ENCODE measurements at places on chromosomes 4 and X.

DNA sequence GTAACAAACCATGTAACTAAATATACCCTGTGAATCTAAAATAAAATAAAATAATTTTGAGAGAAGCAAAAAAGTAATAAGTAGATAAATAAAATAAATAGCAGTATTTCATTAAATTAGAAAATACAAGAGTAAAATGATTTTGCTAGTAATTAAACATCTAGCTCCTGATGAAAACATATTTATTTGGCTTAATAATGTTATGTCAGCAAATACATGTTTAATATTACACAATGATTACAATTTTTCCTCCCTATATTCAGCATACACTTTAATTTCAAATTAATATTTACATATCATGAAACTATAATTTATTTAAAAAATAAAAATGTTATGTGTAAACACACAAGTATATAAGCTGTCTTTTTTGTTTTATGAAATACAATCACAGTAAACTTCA lies 697.1 kb downstream of the GRID2 start:
- no peak for DNase-seq

DNA sequence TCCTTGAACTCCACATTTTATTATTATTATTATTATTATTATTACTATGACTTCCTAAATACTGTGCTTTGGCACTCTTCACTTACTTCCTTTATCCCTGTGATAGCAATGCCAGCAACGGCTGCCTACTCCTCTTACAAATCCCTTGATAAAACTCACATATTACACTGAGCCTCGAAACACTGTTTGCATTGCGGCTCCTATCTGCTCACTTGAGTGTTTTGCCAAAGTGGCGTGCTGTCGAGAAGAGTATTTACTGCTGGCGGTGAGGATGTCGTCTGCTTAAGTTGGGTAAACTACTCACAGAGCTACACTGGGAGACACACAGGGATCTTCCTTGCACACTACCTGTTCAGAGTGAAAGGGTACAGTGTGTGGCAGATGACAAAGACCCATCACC lies 143.4 kb upstream of the VCX3A start:
- DNase-seq, result no peak

- DNase-seq, result no peak
Observed at GRCh38 chr4:22688236-22688635, 4.5 kb upstream of the GBA3 start.

DNA sequence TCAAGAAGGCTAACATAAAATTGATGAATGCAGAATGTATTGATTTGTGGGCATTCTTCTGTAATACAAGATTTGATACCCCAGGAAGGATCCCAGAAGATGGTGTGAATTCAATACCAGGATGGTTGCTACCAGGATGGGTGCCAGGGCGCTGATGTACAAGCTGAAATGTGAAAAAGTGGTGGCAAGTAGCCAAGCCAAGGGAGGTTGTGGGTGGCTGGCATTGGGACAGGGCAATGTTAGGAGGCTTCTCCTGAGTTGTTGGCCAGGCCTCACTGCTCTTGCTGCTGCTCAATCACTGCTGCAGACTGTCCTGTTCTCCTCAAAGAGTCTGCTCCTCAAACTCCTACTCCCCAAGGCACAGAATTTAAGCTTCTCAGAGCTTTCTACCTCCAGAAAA lies 77.1 kb downstream of the RBM46 start:
- no peak for DNase-seq

GRCh38 chrX:47723689-47724088 lies 64.7 kb upstream of the UXT start:
- no peak for DNase-seq

GRCh38 chrX:129959493-129959832 lies 23.0 kb upstream of the BCORL1 start:
- no peak for DNase-seq

GRCh38 chrX:112081781-112082652 lies 559 bp downstream of the TRPC5 start:
- no peak for DNase-seq

GRCh38 chr4:77601614-77602187 lies 3.9 kb upstream of the CXCL13 start:
- DNase-seq, result no peak

DNA sequence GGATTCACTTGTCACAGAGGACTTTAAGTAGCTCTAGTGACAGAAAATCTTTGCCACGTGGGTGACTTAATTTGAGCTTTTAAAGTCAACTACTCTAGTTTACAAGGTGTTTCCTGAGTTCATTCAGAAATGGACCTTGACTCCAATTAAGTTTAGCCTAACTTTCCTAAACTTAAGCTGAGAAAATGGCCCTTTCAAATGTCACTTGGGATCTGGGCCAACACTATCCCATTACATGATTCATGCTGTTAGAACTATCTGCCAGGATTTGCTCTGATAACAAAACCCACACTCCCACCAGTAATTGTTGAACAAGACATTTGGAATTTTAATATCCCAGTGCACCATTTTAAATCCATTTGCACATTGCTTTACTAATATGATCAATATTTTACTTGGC lies 40.8 kb downstream of the C4orf46 start:
- no peak for DNase-seq

GRCh38 chr4:139736661-139737060 lies 71.0 kb downstream of the MGST2 start:
- no peak for DNase-seq

DNA sequence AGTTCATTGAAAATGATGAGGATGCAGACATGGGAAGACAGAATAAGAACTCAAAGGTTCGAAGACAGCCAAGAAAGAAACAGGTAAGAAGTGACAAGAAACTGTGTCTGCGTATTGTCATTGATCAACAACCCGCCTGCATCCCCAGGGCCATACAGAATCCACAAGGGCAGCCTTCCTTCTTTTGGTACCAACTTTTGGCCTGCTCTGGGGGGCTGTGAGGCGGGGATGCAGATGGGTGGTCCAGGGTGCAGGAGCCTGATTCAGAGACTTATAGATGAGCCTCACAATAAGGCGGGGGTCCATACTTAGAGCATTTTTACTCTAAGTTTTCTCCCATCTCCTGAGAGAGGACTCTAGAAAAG lies 9.0 kb downstream of the CC2D2A start:
- DNase-seq, result no peak

DNA sequence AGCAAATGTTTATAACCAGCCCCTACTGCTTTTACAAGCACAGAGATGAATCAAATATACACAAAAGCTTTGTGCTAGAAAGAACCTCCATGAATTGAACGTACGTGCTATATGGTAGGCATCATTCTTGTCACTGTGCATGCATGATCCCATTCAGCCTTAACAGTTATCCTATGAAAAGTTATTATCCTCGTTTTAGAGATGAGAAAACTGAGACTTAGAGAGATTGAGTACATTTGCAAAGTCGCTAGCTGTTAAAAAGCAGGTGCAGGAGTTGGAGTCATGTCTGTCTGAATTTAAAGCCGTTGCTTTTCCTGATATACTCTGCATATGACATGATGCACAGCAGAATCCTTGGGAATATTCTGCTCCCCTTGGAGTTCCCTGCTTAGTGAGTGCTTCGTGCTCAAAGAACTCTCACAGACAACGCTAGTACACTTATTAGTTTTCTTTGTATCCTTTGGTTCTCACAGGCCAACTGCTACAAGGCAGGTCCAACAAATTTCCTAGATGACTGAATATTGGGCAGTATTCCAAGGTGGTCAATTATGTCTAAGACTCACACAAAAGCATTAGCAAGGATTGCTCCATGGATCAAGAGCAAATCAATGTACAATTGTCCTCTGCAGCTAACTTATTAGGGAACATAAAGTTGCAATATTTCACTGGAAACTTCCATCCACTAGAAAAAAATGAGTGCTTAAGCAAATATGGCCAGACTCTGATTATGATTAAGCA lies 42.8 kb upstream of the TRIM2 start:
- no peak for DNase-seq

GRCh38 chr4:92231511-92231910 lies 72.3 kb upstream of the GRID2 start:
- no peak for DNase-seq

GRCh38 chr4:68180849-68181526 lies 51.3 kb upstream of the TMPRSS11F start:
- no peak for DNase-seq

- no peak for DNase-seq
Observed at GRCh38 chr4:105282489-105282888, 135.8 kb downstream of the TET2 start.

DNA sequence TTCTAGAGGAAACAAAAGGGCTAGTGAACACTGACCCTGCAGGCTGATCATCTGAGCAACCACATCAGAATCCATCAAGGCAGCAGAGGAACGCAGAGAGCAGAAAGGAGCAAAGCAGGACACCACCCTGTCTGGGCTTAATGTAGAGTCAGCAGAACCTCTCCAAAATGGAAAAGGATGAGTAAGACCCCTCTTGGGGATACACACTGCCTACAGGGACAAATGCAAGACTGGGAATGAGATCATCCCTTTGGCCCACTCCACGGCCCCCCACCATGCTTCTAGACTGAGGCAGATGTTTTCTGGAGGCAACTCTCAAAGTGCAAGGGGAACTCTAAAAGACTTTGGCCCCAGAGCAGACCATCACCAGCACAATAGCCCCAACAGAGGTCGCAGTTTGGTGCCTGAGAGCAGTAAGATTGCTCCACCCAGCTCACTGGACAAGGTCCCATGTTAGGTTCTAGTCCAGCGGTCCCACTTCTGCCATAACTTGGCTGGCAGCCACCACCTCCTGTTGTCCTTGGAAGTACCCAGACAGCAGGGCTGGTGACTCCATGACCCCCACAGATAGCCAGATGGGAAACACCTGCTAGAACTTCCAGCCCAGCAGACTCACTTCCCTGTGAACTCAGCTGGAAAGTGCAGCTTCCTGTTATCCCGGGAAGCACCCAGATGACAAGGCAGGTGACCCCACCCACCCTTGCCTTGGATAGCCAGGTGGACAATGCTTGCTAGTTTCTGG lies 372.7 kb downstream of the INPP4B start:
- no peak for DNase-seq

- no peak for DNase-seq
Observed at GRCh38 chrX:57134702-57135101, 2.5 kb downstream of the SPIN2A start.

GRCh38 chrX:110407910-110408545 lies 49.4 kb downstream of the RTL9 start:
- no peak for DNase-seq

DNA sequence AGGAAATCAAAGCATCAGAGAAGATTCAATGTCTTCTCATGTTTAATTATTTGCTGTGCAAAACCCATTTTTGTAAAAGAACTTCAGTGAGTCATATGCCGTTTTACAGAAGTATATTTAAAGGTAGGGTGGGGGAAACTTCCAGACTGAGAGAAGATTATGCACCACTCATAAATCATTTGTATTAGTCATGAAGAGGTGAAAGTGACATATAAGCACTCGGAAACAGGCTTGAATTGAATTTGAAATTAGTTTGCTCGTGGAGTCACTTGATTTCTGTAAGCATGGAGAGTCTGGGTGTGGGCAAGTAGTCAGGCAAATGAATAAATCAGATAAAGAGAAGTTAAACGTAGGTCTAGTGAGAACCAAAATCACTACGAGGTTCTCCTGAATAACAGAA lies 335.1 kb downstream of the ANK2 start:
- DNase-seq, result no peak

DNA sequence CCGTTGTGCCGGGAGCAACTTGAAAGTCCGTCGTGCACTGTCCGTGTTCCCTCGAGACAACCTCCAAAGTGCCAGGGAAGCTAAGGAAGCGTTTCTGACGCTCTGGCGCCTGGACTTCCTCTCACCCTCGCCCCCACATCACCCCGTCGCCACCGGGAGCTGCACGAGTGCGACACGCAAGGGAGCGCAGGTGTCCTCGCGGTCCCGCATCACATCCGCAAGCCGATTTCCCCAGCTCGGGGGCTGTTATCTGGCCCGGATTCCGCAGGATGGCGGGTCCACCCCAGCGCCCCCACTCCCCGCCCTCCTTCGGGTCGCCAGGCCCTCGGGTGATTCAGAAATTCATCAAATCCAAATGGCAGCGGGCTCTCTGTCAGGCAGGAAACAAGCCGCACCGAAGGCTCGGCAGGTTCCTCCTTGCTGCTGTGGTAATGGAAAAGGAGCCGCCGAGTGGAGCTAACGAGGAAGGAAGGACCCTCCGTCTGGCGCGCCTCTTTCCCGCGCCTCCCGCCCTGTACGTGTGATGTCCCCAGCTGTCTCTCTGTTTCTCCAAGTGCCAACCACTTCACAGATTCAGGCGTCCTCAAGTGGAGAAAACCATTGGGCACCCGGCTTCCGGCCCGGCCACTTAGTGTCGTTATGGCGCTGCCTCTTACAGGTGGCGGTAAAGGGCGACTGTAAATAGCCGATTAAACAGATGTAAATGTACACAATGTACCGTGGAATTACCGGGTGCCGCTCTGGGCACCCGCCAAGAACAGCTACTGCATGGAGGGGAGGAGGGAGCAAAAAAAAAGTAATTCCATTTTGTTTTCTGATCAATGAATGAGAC lies 921 bp upstream of the SETD7 start:
- DNase-seq, result peak; percentile 16

GRCh38 chr4:79743014-79743413 lies 330.0 kb downstream of the ANTXR2 start:
- DNase-seq, result no peak

GRCh38 chr4:172652369-172652768 lies 516.2 kb upstream of the GALNT7 start:
- DNase-seq, result no peak

- DNase-seq, result no peak
Observed at GRCh38 chrX:9349572-9350494, 115.0 kb upstream of the TBL1X start.

DNA sequence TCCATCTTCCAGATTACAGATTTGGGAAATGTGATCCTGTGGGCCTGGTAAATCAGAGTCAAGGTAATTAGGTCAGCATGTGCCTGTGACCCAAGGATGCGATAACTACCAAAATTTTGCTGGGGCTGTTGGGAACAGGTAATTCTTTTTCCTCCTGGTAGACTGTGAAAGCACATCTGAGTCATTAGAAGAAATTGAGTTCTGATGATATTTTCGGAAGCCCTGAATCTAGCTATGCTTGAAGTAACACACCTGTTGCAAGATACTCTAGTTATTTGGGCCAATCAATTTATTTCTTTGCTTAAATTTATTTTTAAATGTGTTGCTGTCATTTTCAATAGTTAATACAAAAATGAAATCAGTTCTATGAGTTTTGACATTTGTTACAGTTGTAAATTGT lies 903.6 kb downstream of the RPA4 start:
- DNase-seq, result no peak

- DNase-seq, result no peak
Observed at GRCh38 chr4:108359986-108360681, 191.4 kb upstream of the LEF1 start.

DNA sequence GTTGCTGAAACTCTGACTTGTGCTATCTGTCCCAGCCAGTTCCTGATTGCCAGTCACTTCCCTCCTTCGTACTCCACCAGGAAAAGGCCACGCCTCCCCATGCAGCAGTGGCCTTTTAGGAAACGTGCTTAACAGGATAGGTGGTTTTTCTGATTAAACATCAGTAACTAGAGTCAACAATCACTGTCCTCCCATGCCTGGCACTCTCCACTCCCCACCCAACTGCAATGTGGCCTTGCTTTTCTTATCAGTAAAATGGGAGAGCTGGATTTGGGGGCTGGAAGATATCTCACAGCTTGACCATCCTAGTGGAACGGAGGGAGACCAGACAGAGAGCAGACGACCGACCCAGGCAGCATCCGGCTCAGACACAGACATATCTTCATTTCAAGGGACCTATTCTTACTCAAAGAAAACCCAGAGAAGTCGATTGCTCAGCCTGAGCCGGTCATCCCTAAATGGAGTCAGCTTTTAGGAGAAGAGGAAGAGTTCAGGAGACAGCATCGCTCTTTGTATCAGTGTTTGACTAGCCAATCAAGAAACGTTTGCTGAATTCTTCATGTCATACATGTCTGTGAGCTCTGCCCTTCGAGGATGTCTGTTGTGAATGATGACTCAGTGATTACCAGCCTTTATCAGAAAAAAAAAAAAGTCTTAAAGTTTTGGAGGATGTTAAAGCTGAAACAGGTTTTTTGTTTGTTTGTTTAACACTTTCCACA lies 12.7 kb upstream of the UBA6 start:
- DNase-seq, result no peak
